ENCODE measurements at places on chromosomes 3 and 15.

GRCh38 chr3:183527428-183528379, 27.8 kb downstream of the KLHL6 start:
- DNase-seq = no peak

DNA sequence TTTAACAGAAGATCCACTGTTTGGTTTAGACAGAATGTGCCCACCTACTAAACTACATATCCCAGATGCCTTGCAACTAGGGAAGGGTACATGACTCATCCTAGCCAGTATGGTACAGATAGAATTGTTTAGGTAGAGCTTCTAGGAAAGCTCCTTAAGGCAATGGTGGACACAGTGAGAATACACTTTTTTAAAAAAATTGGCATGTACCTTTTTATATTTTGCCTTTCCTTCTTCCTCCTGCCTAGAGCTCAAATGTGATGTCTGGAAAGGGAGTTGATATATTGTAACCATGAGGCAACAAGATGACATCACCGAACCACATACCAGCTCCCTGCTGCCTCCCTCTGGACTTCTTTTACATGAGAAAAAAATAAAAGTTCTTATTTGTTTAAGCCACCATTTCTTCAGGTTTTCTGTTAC, 14.4 kb upstream of the C3orf80 start:
- DNase-seq = no peak

GRCh38 chr3:138691351-138691750, 82.8 kb downstream of the FAIM start:
- DNase-seq = no peak

DNA sequence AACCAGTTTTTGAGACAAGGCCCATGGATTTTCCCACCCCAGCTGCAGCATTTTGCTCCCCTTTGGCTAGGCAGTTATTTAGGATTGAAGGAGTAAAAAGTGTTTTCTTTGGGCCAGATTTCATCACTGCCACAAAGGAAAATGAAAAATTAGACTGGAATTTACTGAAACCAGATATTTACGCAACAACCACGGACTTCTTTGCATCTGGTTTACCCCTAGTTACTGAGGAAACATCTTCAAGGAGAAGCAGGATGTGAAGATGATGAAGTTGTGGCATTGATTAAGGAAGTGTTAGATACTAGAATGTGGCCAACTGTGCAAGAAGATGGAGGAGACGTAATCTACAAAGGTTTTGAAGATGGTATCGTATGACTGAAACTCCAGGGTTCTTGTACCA, 165.2 kb upstream of the MYRIP start:
- no peak for DNase-seq

DNA sequence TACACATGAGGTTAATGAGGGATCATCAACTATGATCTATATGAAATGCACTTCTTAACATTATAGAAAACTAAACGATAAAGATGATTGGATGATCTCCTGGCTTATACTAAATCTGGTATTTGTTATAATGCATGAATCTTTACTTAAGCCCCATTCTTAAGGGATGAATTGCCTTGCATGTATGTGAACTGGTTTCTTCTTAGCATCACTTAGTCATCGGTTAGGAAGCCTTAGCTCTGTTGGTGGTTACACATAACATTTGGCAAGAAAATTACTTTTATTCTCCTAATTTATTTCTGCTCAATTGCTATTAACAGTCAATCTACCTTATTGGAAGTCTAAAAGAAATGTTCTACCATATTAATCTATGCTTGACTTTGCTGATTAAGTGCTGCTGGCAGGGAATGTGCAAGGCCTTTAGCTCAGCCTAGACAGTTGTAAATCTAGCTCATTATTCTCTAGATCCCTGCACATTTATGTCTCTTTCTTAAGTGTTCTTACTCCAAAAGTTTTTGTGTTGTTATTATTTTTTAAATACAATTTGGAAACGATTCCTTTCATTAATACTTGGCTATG, 356.0 kb downstream of the ZPLD1 start:
- no peak for DNase-seq

DNA sequence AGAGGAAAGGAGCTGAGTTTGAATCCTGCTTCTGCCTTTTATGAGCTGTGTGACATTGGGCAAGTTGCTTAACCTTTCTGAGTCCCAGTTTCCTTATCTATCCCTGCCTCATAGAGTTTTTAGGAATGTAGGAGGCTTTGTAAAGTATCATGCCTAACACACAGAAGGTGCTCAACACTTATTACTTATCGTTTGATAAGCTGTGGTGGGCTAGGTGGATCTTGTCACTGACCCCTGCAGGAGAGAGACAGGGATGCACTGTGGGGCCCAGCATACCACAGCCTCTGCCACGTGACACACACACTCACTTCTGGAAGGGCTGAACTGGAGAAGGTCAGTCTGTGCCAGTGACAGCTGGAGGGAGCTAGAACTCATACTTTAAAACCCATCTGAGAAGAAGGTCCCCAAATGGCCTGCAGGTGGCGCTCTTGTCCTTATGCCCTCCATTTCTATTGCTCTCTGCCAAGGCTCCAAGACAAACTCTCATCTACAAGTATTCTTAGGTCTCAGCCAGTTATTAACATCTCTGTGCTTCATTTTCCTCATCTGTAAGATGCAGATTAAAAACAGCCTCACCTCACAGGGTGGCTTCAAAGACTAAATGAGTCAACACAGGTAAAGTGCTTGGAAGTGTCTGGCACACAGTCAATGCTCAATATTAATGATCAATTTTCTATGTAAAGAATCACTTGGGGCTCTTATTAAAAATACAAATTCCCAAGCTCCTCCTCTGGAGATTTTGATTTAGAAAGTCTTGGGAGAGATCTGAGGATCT, 57.5 kb upstream of the HACD2 start:
- peak; percentile 24 for DNase-seq

DNA sequence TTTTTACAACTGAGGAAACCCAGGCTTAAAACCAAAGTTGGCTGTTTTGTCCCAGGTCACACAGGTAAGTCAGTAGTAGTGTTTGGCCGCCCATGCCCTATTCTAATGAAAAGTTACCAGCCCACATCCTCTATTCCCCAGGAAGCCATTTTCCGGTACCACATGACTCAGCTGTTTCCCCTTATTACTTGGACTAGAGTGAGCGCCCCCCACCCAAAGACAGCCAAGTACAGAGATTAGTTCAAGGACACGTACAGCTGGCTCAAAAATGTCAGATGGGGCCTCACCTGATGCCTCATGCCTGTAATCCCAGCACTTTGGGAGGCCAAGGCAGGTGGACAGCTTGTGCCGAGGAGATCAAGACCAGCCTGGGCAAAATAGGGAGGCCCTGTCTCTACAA, 8.5 kb upstream of the KLHL6 start:
- DNase-seq = no peak

DNA sequence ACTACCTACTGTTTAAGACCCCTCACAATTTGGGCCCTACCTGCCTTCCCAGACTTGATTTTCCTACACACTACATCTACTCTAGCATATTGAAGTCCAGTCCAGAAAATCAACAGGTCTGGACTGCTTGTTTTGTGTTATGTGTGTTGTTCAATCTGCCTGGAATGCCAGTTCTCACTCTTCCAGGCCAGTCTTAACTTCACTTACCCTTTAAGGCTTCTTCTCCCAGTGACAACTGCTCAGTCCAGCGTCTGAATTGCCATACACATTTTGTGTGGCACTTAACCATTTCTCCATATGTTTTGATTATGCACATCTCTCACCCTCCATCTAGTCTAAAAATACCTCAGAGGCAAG, 1.1 kb downstream of the TICRR start:
- no peak for DNase-seq

GRCh38 chr15:75663931-75664421, 16.3 kb downstream of the SNX33 start:
- no peak for DNase-seq

GRCh38 chr3:179265092-179265491, 14.2 kb upstream of the KCNMB3 start:
- DNase-seq = no peak

DNA sequence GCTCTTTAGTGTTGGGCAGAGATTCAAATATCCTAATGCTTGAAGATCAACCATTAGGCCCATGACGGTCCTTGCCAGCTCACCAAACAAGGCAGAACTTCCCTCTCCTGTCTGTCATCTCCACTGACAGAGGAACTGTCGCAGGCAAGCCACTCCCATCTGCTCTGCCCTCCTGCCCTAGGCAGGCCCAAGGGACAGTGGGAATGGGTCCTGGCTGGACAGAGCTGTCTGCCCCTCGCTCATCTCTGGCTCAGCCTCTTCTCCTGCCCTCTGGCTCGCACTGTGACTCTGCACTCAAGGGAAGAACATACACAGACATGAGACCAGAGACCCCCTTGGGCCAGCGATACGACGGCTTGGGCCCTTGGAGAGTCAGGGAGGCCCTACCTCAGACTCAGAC, 7.6 kb upstream of the MUSTN1 start:
- no peak for DNase-seq

DNA sequence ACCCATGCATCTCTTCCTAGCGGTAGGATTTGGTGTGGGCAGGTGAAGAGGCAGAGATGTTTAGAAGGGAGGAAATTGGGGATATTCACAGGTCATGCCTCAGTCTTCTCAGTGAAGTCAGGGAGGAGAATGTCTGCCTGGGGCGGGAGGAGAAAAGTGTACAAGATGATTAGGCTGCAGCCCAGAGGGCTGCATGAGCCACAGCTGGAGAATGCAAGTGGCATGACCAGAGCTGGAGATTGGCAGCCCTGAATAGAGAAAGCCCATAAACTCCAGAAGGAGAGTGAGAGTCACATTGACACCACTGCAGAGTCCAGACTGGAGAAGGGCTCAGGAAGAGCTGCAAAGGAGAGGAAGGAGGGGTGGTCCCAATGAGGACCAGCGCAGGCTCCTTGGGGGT, 22.6 kb downstream of the PDHB start:
- no peak for DNase-seq

DNA sequence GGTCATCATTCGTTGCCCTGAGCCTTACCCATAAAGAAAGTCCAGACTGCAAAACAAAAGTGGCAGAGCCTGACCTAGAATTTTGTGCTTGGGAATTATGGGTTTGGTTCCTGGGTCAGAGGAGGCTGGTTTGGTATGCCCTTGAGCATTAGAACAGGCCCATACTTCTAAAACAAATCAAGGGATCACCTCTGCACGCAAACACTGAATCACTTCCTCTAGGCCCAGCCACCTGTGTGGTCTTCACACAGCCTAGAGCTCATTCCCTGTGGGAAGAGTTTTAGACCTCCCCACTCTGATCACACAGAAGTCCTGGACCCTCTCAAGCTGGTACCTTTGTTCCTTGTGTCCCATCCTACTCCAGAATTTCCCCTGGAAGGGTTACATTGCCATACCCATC, 59.4 kb downstream of the B3GNT5 start:
- no peak for DNase-seq

- DNase-seq = no peak
Measured at GRCh38 chr3:187943677-187944389, 198.6 kb upstream of the BCL6 start.

DNA sequence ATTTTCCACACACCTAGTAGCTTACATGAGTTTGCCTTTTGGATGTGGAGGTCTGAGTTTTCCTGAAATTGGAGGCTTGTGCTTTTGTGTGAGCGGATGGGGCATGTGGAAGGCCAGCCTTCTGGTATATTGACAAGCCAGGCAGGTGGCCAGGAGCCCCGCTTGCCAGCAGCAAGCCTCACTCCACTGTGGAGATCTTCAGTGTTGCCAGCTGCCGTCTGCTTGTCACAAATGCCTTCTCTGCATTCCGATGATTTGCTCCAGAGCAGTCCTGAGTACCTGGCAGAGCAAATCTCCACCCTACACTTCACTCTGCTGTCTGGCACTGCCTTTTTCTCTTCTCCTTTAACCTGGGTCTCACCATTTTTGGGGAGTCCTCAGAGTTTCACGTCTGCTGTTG, 29.1 kb upstream of the CHST2 start:
- DNase-seq = no peak

GRCh38 chr3:53250881-53251605, 4.8 kb downstream of the TKT start:
- no peak for DNase-seq

- DNase-seq = peak; percentile 22
Measured at GRCh38 chr15:90603893-90604292, 74.2 kb downstream of the CRTC3 start.

DNA sequence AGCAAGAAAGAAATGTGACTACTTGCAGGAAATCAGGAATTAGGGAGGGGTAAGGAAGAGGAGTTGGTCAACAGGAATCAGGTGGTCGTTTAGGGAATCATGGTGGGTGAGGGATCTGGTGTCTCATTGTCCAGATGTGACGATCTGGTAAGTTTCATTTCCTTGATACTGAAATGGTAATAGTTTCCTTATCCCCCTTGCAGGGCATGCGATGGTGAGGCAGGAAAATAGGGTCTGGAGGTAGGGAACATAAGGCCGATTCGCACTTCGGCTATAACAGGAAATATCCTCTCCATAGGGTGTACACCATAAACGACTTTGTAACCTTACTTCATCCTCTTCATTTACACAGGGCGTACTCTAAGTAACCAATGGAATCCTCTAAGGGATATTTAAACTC, 574 bp upstream of the LRRC34 start:
- DNase-seq = no peak

- DNase-seq = no peak
Measured at GRCh38 chr3:155462672-155463071, 169.2 kb upstream of the STRIT1 start.

DNA sequence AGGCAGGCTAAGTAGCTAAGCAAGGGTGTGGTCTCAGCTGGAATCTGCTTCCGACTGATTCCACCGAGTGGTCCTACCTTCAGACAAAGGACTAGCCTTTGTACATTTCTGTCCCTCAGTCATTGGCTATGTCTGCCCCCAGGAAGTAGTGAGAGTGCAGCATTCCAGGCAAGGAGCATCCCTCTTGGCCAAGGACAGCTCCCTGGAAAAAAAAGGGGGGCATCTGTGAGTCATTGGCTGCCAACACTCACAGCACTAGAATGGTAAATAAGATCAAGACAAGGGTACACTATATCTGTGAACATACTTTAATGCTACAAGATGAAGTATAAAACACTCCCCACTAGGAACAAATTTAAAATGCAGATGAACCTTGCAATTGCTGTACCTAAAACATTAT, 66.8 kb downstream of the STAC start:
- no peak for DNase-seq

DNA sequence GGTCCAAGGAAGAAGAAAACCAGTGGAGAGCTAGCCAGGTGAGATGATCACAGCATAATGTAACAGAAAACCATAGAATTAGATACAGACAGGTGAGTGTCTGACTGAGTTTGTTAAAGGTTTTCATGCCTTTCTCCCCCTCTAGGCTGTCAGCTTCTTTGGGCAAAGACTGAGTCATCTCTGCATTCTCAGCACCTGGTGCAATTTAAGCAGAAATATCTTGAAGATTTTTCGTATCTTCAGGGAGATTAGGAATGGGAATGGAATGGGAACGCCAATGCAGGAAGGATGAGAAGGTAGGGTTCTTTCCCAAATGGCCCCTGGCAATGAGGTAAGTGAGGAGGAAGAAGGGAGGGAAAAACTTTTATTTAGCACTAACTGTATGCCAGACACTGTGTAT, 122.0 kb upstream of the SLC7A14 start:
- DNase-seq = no peak

DNA sequence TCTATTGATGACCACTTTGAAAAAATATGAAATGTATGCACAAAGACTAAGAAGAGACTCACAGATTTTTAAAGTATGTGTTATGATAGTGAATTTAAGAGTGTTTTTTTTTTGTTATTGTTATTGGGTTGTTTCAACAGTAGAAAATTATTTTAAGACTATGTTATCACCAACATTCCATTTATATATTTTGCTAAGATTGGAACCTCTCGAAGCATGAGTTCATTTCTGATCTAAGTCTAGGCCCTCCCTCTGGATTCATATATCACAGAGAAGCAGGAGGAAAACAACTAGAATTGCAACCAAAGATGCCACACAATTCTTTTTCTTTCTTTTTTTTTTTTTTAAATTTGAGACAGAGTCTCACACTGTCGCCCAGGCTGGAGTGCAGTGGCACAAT, 46.8 kb downstream of the ITGB5 start:
- no peak for DNase-seq
